HFFc6 (cell line): ENCODE measurements at places on chromosomes 11 and 22. TPM values are rescaled to one million over a fixed set of nuclear protein-coding genes. Genes with fewer than 3 reads are reported as not detected.

CBLIF gene
- not detected in 3 replicates for total RNA-seq

DNA sequence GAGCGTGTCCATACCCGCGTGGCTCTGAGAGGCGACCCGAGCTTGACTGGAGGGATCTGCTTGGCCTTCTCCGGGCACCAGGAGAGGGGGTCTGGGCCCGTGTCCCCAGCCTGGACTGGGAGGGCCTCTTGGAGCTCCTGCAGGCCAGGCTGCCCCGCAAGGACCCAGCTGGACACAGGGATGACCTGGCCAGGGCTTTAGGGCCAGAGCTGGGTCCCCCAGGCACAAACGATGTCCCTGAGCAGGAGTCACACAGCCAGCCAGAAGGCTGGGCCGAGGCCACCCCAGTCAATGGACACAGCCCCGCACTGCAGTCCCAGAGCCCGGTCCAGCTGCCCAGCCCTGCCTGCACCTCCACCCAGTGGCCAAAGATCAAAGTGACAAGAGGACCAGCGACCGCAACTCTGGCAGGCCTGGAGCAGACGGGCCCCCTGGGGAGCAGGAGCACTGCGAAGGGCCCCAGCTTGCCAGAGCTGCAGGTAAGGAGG is 38.2 kb downstream of the TRIOBP start:
- peaks cover 12% of the 10 kb centered on the region for H3K4me1 ChIP-seq
- H3K4me3 ChIP-seq = no peak overlapping the region
- peaks cover 16% of the 10 kb centered on the region for H3K27me3 ChIP-seq
- H3K36me3 ChIP-seq = no peaks in the 10 kb centered on the region

- H3K4me3 ChIP-seq = peak overlapping the region; percentile 32; the same call in 1 of the 2 replicates
- peaks cover 12% of the 10 kb centered on the region for H3K36me3 ChIP-seq
- peak overlapping the region; percentile 62 for H3K27ac ChIP-seq
- H3K27me3 ChIP-seq = peaks cover 2% of the 10 kb centered on the region; the same call in 1 of the 2 replicates
- H3K4me1 ChIP-seq = peaks cover 43% of the 10 kb centered on the region
Measured at GRCh38 chr11:128039140-128040021, 548.0 kb downstream of the ETS1 start.

GRCh38 chr11:16293204-16293681 is 63.1 kb downstream of the SOX6 start:
- H3K4me1 ChIP-seq = peaks cover 8% of the 10 kb centered on the region; the same call in 1 of the 2 replicates
- peak; percentile 35 for DNase-seq
- H3K4me3 ChIP-seq = no peak overlapping the region; the same call in 1 of the 2 replicates
- no peaks in the 10 kb centered on the region for H3K36me3 ChIP-seq

GRCh38 chr11:110654456-110654855 is 57.8 kb downstream of the ARHGAP20 start:
- peaks cover 9% of the 10 kb centered on the region; the same call in 1 of the 2 replicates for H3K36me3 ChIP-seq
- peaks cover 2% of the 10 kb centered on the region; the same call in 1 of the 2 replicates for H3K27me3 ChIP-seq
- H3K4me1 ChIP-seq = no peaks in the 10 kb centered on the region

DNA sequence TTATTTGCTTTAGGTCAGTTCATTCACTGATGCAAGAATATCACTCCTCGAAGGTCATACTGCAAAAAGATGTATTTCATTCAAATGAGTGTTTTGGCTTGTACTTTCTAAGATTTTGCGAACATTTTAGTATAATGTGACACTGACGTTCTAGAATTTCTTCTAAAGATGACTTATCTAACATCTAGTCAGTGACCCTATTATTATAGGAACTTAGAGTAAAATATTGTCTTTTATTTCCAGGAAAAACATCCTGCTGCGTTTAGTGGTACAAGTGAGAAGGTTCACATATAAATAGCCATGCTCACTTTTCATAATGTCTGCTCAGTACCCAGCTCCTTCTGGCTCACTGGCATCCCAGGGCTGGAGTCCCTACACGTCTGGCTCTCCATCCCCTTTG is at the start of gene OR52M1:
Gene OR52M1 (plus strand): TSS at position 301 of the 400 bp plus-strand sequence. CDS start 0 bp downstream, at position 301.
- H3K36me3 ChIP-seq = no peaks in the 10 kb centered on the region
- no peak within 1 kb of the TSS for H3K27ac ChIP-seq
- DNase-seq = no peak
- H3K4me1 ChIP-seq = no peaks in the 10 kb centered on the region
- H3K4me3 ChIP-seq = no peak within 1 kb of the TSS

- no peak overlapping the region for H3K27ac ChIP-seq
- H3K4me1 ChIP-seq = no peaks in the 10 kb centered on the region; the same call in 1 of the 2 replicates
- H3K36me3 ChIP-seq = no peaks in the 10 kb centered on the region
Measured at GRCh38 chr22:19962909-19963806, 21.5 kb upstream of the TXNRD2 start.
